Hindlimb muscle (tissue), 1 donor: ENCODE measurements at places on chromosomes 4 and X. TPM values are rescaled to one million over a fixed set of nuclear protein-coding genes. Genes with fewer than 3 reads are reported as not detected.

DNA sequence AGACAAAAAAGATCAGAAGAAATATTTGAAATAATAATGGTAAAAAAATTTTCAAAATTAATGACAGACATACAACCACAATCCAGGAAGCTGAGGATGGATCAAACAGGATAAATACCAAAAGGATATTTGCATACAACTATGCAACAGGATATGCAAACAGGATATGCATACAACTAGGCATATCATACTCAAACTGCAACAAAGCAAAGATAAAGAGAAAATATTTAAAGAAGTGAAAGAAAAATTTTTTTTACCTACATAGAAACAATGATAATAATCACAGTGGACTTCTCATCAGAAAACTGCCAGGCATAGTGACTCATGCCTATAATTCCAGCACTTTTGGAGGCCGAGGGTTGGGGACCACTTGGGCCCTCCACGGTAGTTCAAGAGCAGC lies 11.3 kb upstream of the DHX15 start:
- no peak for DNase-seq

TRIM2 gene
- 18.7 TPM for polyA plus RNA-seq

GRCh38 chr4:135598151-135598550 lies 1396.6 kb upstream of the PABPC4L start:
- no peak for DNase-seq

- DNase-seq, result no peak
These were observed 51.1 kb downstream of the SH3KBP1 start for GRCh38 chrX:19836337-19836736.

GRCh38 chr4:127449449-127449848 lies 183.3 kb upstream of the INTU start:
- DNase-seq, result peak; percentile 66

IL21 gene
- not detected for polyA plus RNA-seq

GRCh38 chr4:66539745-66540144 lies 869.5 kb upstream of the EPHA5 start:
- DNase-seq, result no peak

DNA sequence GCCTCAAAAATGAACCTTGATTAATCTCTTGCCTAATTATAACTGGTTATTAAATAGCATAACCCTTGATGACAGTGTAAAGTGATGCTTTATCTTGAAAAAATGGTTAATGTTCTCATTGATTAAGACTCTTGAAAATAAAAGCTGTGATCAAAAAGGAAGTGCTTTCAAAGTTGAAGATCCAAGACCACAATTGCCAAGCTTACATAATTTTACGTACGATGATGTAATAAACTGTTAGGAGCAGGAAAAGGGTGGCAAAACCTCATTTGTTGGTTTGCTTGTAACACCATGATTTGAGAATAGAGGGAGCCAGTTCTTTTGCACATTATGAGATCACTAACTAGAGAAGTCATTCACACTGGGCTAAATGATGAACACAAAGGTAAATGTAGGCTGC lies 322.2 kb downstream of the ADGRL3 start:
- DNase-seq, result no peak

RPS6KA3 gene
- 42.7 TPM for polyA plus RNA-seq

- no peak for DNase-seq
These were observed 90.5 kb upstream of the RAPGEF2 start for GRCh38 chr4:159012381-159012780.
